Suprapubic skin (tissue), 4 donors: ENCODE measurements at places on chromosomes 2 and 18.

DNA sequence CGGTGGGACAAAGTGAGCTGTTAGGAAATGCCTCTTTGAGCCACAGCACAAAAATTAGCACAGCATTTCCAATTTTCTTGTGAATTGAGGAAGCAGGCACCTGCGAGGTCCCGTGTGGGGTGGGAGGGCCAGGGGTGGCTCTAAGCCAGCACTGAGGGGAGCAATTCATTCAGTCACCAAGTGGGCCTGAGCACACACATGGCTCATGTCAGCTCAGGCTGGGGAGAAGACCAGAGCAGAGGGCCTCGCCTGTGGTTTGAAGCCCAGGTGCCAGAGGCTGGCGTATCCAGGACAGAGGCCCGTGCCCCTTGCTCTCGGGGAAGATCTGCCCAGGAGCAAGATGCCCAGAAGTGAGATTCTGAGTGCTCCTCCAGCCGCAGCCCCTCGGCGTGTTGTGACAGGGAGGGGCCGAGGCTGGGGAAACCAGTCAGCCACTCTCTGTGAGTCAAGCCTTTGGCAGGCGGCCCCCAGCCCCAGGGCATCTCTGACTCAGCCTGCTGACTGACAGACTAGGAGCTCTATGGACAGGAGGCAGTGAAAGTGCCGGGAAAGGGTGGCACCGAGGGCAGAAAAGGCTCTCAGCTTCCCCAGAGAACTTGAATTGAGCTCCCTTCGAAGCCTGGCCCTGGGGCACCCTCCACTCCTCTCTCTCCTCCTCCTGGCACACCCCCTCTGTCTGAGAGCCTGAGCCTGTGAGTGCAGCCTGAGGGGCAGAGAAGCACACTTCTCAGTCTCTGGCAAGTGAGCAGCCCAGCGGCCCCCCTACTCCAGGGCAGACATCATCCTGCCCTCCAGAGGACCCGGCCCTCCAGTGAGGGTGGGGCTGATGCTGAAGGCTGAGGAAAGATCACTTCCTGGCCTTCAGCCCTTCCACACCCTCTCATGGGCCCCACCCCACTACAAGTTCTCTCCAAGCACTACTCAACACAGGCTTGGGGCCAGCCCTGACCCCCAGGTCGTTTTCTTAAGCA, 32.3 kb downstream of the CYP26B1 start:
- DNase-seq = peak; percentile 95

GRCh38 chr2:241155936-241156335, 5.7 kb downstream of the PPP1R7 start:
- DNase-seq = no peak

DNA sequence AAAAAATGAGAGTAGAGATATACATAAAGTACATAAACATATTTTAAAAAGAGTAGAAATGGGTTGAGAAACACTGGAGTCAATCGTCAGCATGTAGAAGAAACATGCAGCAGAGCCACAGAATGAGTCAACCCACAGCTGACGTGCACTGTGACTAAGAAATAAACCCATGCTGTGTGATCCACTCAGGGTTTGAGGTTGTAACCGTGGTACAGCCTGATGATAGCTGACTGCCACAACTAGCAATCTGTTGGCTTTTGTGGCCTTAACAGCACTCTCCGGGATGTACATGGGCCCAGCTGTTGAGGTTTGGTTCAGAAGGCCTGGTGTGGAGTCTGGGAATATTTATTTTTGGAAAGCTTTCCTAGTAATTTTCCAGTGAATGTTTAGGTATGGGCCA, 554.4 kb upstream of the MEX3C start:
- no peak for DNase-seq

DNA sequence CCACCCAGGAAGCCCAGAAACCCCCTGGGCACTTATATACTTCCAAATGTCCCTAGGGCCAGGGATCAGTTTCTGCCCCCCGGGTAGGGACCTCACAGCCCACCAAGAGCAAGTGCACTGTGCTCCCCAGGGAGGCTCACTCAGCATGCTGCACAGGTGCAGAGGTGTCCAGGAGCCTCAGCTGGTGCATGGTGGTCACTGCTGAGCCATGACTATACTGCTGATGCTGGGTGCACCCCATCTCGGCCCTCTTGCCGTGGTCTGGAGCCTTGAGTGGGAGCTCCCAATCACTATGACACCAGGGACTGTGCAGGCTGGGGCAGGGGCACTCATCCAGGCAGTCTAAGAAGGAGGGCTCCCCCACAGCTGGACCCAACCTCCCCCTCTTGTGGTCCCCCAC, 617.8 kb upstream of the RAB6C start:
- DNase-seq = no peak

GRCh38 chr2:24657818-24658217, 135.4 kb downstream of the PTRHD1 start:
- no peak for DNase-seq

GRCh38 chr2:166958986-166959481, 70.8 kb downstream of the XIRP2 start:
- DNase-seq = no peak
